ENCODE measurements at places on chromosomes 7 and 10. TPM values are rescaled to one million over a fixed set of nuclear protein-coding genes. Genes with fewer than 3 reads are reported as not detected.

DNA sequence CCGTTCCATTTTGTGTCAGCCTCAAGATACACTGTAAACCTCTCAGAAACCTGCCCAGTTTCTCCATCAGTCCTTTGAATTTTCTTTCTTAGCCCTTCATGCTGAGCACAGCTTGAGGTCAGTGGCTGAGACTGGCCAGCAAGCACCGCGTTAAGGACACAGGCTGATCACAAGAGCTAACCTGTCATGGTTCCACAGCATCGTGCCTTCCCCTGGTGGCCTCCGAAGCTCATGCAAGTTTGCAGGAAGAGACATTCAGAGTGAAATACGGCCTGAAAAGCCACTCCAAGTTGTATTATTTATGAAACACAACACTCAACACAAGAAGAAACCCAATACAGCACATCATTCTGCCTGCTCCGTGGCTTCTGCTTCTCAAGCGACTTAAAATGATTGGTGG lies 57.0 kb upstream of the PFKP start:
- H3K27ac ChIP-seq = no peak overlapping the region
- no peak for DNase-seq
- H3K27me3 ChIP-seq = peaks cover 71% of the 10 kb centered on the region
- H3K4me1 ChIP-seq = no peaks in the 10 kb centered on the region
- no peaks in the 10 kb centered on the region for H3K36me3 ChIP-seq

- no peaks in the 10 kb centered on the region for H3K27me3 ChIP-seq
- no peak for DNase-seq
- no peak overlapping the region for H3K27ac ChIP-seq
- H3K36me3 ChIP-seq = no peaks in the 10 kb centered on the region
Observed at GRCh38 chr10:74379474-74379873, 228.5 kb downstream of the ADK start.

GRCh38 chr10:11504566-11505285 lies 106.7 kb downstream of the USP6NL start:
- DNase-seq = no peak
- peaks cover 12% of the 10 kb centered on the region for H3K36me3 ChIP-seq

- no peaks in the 10 kb centered on the region for H3K36me3 ChIP-seq
- DNase-seq = no peak
- H3K27me3 ChIP-seq = no peaks in the 10 kb centered on the region
- H3K4me3 ChIP-seq = no peak overlapping the region
Observed at GRCh38 chr10:128864554-128865295, 602.3 kb upstream of the MGMT start.

DNA sequence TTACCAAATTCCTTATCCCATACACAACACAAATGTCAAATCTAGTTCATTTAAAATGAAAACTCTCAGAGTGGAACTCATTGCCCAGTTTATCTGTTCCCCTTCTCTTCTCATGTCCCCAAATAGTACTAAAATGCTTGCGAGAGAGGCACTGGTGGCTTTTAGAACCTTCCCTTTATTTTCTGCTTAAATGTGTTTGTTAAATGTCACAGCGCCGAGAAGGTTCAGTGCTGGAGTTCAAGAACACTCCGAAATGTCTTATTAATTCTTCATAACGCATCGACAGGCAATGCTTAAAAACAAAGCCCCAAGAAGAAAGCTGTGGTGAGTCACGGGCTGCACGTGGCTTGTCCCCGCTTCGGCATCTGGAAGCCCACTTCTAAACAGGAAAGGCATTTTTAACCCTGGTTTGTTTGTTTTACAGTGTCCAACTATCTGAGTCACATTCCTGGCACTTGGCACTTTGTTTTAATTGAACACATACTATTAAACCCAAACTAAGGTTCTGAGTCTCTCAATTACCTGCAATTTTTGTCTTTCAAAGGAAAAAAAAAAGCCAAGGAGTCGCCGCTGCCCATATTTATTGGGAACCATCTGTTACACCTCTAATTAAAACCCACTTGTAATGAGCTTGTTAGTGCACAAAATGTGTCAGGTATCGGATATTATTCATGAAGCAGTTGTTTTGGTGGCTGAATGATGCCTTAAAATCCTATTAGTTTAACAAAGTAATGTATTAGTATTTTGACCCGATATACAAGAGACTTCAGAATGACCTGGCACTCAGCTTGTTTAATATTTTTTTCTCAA lies 49.9 kb upstream of the MGMT start:
- H3K27me3 ChIP-seq = no peaks in the 10 kb centered on the region
- no peaks in the 10 kb centered on the region for H3K4me1 ChIP-seq
- H3K4me3 ChIP-seq = no peak overlapping the region
- H3K27ac ChIP-seq = no peak overlapping the region
- DNase-seq = peak; percentile 51
- no peaks in the 10 kb centered on the region for H3K36me3 ChIP-seq

DNA sequence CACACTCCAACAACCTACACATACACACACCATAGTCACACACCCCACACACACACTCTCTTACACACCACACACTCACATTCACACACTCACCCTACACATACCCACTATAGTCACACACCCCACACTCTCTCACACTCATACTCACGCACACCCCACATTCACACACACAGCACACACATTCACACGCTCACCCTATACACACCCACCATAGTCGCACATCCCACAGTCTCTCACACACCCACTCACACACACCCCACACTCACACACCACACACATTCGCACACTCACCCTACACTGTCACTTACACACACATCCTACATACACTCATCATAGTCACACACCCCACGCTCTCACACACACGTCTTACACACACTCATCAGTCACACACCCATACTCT lies 85.6 kb downstream of the HECW1 start:
- no peak for DNase-seq
- H3K27ac ChIP-seq = no peak overlapping the region
- no peak overlapping the region for H3K4me3 ChIP-seq
- no peaks in the 10 kb centered on the region for H3K36me3 ChIP-seq

DNA sequence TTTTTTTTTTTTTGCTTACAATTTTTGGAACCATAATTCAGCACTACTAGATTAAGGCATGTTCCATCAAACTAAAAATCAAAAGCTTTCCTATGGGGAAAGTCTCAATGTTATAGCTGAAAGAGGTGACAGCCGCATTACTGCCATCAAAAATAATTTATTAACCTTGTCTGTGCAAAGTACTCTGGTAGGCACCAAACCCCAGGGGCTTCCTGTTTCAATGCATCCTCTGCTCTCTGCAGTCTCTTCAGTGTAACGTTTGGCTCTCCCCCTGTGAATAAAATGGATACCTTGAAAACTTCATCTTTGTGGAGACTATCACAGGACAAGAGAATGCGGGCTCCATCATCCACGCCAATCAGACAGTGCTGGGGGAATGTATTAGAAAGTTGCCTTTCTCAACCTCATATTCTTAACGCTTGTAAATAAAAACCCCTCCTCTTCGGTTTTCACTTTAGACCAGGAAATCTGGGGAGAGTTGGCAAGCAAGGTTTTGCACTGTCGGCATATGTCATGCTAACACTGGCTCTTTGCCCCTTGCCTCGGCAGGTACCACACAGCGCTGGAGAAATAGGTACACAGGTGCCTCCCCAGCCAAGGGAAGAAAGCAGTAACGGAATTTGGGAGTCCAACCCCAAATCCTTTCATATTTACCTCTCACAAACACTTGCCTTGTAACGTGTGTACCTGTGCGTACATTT lies 1.6 kb upstream of the NRG3 start:
- H3K27ac ChIP-seq = no peak overlapping the region
- H3K36me3 ChIP-seq = no peaks in the 10 kb centered on the region
- peaks cover 67% of the 10 kb centered on the region for H3K27me3 ChIP-seq
- DNase-seq = no peak

- no peak overlapping the region for H3K27ac ChIP-seq
- peaks cover 6% of the 10 kb centered on the region for H3K4me1 ChIP-seq
- H3K36me3 ChIP-seq = no peaks in the 10 kb centered on the region
Observed at GRCh38 chr7:30744075-30744417, 7.9 kb upstream of the INMT start.

GRCh38 chr10:112507988-112508387 lies 61.0 kb downstream of the VTI1A start:
- H3K4me1 ChIP-seq = no peaks in the 10 kb centered on the region
- no peaks in the 10 kb centered on the region for H3K27me3 ChIP-seq
- H3K4me3 ChIP-seq = no peak overlapping the region
- no peak overlapping the region for H3K27ac ChIP-seq
- H3K36me3 ChIP-seq = no peaks in the 10 kb centered on the region
- no peak for DNase-seq

DNA sequence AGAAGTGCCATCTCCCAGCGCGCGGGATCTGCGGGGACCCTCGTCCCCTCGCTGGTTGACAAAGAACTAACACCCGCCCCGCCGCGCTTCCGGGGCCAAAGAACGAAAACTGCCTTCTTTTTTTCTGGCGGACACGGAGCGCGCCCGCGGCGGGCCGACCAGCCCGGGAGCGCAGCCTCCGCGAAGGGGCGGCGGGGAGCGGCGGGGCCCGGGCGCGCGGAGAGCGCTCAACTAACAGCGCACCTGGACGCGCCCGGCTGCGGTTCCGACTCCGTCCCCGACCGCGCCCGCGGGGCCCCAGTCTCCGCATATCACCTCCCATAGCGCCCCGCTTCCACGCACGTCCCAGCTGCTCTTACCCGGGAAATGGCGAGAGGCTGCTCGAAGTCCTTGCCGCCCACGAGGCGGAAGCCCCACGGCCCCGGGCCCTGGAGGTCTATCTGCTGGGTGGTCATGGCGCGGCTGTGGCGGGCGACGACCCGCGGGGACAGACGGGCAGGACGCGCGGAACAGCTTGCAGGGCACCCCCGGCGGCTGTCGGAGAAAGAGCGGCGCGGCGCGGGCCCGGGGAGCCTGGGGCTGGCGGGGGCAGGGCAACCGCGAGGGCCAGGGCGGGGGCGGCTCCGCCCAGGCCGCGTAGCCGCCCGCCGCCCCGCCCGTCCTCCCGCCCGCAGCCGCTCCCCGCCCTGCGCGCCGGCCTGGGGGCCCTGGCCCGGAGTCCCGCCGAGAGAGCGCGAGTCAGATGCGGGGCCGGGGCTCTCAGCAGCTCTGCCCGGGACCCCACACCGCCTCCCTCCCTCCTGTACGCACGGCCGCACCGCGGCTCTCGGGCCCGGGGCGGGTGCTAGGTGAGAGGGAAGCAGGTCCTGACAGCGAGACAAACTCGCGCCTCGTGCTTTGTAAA lies at the start of gene PDLIM1:
PDLIM1 (minus strand) TSS at position 543 of the 904 bp plus-strand sequence; CDS start at position 455, 88 bp downstream.
- peak; percentile 79 for DNase-seq
- H3K27ac ChIP-seq = peak within 1 kb of the TSS; percentile 90
- H3K27me3 ChIP-seq = peaks cover 14% of the 10 kb centered on the region
- no peaks in the 10 kb centered on the region for H3K36me3 ChIP-seq

DNA sequence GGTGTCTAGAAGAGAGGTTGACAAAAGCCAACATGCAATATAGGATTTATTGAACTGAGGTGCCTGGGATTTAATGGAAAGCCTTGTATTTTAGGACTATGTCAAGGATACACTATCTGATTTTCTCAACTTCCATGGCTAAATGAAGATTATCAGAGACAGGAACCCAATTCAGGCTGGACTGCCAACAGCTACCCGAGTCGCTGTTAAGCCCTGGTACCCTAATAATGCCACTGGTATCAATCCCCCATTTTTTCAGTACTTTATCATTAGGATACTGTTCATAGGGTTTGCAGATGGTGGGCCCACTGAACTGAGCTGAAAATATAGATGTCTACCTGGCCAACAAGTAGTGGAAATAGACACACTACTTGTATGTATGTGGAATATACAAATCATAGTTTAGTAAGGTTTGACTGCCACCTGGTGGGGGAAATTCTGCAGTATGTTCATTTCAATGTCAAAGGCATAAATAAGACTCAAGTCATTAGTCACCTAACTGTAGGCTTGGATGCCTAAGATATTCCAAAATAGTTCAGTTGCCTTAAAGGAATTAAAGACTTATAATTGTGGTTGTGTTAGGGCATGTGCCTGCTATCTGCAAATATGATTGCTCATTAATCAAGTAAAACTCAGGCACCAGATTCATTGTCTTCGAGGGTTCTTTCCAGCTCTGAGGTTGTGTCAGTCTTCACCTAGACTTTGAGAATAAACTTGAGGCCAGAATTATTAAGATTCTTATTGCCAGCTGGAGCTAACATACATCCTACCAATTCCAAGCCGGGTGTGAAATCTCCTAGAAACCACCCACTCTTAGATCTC lies 34.1 kb upstream of the NOBOX start:
- DNase-seq = peak; percentile 84
- H3K36me3 ChIP-seq = no peaks in the 10 kb centered on the region
- no peak overlapping the region for H3K27ac ChIP-seq
- H3K27me3 ChIP-seq = no peaks in the 10 kb centered on the region

DNA sequence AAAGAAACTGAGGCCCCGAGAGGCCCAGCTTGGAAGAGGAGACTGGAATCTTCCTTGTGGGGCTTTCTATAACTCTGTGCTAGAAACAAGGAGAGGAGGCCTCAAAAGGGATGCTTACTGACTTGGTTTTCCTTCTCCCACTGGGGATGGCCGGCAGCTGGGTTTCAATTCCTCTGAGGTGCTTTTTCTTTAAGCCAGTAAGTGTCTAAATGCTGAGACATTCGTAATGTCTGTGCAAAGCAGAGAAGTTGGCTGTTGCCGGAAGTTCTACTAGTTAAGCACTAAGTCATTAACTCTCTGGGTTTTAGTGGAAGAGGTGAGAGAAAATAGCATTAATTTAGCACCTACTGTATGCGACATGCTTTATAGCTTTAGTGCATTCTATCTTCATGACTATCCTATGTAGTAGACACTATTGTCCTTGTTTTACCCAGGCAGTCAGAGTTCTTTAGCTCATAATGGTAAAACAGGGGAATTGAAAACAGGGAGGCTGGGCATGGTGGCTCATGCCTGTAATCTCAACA lies 135.2 kb downstream of the RGS10 start:
- no peak for DNase-seq
- H3K27me3 ChIP-seq = no peaks in the 10 kb centered on the region
- peak overlapping the region; percentile 88 for H3K27ac ChIP-seq
- no peaks in the 10 kb centered on the region for H3K36me3 ChIP-seq
- H3K4me3 ChIP-seq = no peak overlapping the region

DNA sequence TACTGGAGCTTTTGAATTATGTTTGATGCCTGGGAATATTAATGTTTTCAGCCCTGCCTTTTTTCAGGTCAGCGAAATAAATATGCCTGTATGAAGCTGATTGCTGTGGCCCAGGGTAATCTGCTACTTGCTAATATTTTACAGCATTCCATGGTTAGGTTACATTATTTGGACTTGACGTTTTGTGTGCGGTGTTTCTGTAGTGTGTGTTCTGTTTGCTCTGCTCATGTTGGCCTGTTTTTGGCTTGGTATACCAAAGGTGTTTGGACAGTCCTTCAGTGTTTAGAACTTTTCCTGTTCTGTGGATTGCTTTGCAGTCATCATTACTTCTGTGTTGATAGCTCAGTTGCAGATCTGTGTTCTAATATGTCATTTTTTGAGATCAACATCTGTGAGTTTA lies 11.5 kb downstream of the ZRANB1 start:
- H3K27ac ChIP-seq = no peak overlapping the region
- H3K27me3 ChIP-seq = no peaks in the 10 kb centered on the region
- H3K36me3 ChIP-seq = peaks cover 12% of the 10 kb centered on the region
- no peak overlapping the region for H3K4me3 ChIP-seq
- peaks cover 61% of the 10 kb centered on the region for H3K4me1 ChIP-seq

The CPA5 gene
- not detected for total RNA-seq

The SUFU gene
- total RNA-seq = 26.3 TPM

The GPER1 gene
- total RNA-seq = not detected

The CARD11 gene
- 0.45 TPM for total RNA-seq

The LOXL4 gene
- 1.8 TPM for total RNA-seq

The OLAH gene
- not detected for total RNA-seq
